DMS53 (cell line): ENCODE measurements at places on chromosomes 3 and 15.

DNA sequence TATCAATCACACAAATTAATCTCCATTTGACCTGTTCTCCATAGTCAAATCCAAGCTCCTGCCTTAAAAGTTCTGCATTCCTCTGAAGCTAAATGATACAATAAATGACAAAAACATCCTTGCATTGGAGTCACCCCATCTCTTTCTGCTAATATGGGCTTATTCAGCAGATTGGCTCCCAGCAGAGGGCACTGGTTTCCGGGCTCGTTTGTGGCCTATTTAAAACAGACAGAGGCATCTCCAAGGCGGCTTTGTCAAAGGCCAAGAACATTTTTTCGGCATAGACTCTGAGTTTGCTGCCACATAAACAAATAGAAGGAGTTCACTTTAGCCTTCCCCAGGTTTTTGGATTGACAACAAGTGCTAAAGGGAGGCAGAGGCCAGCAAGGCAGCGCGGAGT is 204.4 kb upstream of the RASGRP1 start:
- no peak for DNase-seq

- DNase-seq = peak; percentile 80
These were observed 61.3 kb downstream of the TMCO5A start for GRCh38 chr15:37995461-37996347.

DNA sequence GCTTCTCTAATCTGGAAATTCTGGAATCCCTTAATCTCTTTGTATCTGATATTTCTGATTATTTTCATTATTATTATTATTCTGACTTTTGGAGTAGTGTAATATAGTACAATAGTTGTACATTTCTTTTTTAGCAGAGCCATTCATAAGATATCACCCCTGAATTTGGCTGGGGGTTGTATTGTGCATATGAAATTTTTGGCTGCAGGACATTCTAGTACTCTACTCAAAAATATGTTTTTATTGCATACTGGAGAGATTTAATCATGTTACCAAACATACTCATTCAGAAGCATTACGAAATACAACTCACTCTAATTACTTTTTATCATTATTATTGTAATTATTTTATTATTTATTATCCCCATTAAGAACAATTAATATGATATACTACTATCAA is 589.7 kb upstream of the KCNMB2 start:
- no peak for DNase-seq

DNA sequence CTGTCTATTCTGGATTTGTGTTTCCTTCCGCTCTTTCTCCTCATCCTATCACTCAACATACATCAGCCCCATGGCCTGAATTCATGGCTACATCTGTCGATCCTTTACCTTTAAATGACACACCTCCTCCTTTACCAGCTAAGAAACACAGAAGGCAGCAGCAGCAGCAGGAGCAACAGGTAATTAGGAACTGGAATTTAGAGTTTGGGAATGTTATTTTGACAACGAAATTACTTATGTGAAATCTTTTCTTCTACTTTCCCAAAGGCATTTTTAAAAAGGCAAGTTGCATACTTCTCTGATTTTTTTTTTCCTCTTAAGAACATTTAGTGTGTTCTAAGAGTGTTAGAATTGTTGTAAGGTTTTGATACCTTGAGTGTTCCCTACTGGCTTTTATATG is 29.1 kb upstream of the ABHD10 start:
- DNase-seq = no peak

- DNase-seq = peak; percentile 42
These were observed 587.4 kb upstream of the SGO1 start for GRCh38 chr3:20773320-20773984.

DNA sequence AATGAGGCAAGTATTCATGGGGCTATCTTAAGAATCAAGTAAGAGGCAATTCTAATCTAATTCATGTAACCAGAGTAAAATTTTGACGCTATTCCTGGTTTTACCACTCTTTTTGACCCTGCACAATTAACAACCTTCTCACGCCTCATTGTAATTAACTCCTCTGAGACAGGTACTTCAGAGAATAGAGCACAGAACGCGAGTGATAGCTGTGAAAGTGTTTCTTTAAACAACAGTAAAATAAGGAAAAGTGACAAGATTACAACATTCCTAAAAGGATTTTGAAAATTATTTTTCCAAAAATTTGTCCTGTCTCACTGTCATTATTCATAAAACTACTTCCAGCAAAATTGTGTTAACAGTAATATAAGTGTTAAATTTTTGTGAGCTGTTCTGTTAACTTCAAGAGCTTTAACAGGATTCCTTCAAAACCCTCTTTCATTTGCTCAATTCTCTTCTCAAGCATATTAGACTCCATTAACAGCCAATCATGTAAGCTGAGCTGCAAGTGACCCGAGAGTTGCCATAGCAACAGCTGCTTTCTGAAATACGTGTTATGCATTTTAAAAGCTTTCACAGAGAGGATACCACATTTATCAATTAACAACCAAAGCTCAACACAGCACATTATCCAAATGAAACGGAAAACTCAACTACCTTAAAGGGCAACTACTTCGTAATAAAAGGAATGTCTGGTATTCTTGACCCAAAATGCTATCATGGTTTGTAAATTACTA is 93.1 kb downstream of the STAG1 start:
- DNase-seq = peak; percentile 18

- DNase-seq = peak; percentile 46
These were observed 39.6 kb downstream of the C3orf38 start for GRCh38 chr3:88189361-88189810.

DNA sequence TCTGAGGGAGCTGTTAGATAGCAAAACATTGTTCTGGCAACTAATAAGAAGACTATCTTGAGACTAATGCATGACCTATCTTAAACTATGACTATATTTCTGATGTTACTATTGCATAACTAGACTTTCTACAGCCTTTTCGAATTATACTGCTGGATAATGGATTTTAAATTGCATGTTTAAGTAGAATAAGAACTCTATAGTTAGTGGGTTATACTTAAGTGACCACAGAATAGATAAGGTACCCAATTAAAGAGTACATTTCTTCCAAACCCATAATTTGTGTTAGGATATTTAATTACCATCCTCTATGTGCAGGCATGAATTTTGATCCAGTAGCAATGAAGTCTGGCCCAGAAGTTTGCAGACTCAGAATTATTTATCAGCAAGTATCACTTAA is 44.6 kb upstream of the SPPL2A start:
- DNase-seq = no peak

- DNase-seq = peak; percentile 1
These were observed 43.1 kb downstream of the BHLHE40 start for GRCh38 chr3:5022187-5022965.

- no peak for DNase-seq
These were observed 30.7 kb downstream of the LRTM1 start for GRCh38 chr3:54897028-54897711.

- no peak for DNase-seq
These were observed 20.0 kb downstream of the PLSCR5 start for GRCh38 chr3:146585156-146585555.

DNA sequence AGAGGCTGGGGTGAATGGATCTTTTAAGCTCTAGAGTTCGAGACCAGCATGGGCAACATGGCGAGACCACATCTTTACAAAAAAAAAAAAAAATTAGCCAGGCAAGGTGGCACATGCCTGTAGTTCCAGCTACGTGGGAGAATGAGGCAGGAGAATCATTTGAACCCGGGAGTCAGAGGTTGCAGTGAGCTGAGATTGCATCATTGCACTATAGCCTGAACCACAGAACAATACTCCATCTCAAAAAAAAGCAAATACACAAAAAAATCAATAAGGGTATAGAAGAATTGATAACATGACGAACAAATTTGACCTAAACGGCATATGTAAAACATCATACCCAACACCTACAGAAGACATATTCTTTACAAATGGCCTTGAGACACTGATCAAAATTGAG is 668.4 kb downstream of the MECOM start:
- DNase-seq = no peak

DNA sequence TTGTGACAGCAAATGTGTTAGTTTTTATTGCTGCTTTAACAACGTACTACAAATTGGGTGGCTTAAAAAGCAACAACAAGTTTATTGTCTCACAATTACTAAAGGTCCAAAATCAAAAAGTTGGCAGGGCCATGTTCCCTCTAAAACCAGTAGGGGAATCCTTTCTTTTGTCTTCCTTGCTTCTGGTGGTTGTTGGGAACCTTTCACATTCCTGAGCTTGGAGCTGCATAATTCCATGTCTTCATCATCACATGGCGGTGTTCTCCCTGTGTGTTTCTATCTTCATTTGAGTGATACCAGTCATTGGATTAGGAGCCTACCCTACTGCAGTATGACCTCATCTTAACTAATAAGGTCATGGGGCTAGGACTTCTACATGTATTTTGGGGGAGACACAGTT is 7.4 kb downstream of the SPRED1 start:
- DNase-seq = no peak

GRCh38 chr15:63848879-63849551 is 15.3 kb upstream of the HERC1 start:
- DNase-seq = no peak

DNA sequence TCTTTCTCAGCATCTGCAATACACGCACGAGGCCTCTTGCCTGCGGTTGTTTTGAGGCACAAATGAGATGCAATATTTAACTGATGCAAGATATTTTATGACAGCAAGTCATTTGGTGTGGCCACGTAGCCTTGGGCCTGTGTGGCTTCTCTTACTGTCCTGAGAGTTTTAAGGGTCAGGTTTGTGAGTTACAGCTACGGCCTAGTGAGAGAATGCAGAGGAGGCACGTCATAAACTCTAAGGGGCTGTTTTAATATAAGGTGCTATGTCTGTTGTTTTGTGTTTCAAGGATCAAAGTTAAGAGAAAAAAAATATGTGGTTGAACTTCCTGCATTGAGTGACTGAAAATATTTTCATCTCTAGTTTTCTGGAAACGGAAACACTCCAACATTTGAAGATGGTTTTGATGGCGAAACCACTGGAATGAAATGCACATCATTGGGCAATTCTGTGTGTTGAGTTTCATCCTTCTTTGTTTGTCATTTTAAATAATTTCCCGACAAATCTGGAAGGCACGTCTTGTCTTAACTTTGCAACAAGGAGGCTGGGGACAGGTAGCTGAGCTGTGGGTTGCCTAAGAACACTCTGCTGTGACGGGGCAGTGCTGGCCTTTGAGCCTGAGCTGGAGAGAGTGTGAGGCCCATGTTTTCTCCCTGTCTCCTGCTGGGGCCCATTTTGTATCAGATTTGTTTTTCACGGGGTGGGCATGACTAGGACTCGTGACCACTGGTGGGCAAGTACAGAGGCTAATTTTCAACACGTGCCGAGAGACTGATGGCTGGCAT is 5.1 kb downstream of the APBA2 start:
- DNase-seq = no peak

GRCh38 chr3:133943639-133944141 is 48.0 kb upstream of the RAB6B start:
- no peak for DNase-seq

DNA sequence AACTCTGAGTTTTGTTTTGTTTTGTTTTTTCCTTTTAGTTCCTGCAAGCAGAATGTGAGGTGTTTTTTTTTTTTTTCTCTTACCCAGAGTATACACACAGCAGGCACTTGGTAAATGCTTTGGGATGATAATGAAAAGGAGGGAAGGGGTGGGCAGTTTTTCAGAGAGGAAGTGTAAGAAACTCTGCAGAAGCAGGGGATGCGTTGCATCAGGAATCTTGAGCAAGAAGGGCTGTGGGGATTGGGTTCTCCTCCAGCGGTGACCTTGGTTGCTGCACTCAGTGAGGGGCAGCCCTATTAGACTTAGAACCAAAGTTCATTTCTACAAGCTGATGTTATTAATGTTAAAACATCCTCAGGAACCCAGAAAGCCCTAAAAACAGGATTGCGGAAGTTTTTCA is 32.2 kb upstream of the TMEM158 start:
- DNase-seq = no peak

GRCh38 chr15:97129674-97130073 is 799.2 kb downstream of the NR2F2 start:
- DNase-seq = no peak

GRCh38 chr3:161295325-161295724 is 74.2 kb downstream of the NMD3 start:
- DNase-seq = no peak

DNA sequence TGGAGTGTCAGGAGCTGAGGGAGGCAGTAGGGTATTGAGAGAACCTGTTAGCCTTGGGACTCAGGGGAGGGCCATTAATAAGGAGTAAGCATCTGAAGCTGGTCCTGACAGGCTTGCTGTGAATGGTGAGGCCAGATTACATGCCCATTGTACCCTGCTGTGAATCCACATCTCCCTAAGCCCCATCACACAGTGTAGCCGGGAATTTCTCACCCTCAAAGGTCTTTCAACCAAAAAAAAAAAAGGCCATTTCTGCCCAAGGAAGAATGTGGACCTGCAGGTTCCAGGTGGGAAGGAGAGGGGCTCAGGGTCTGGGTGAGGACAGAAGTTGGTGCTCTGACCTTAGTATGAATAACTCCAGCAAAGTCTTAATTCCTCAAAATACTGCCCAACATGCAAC is 37.2 kb downstream of the MAGEF1 start:
- DNase-seq = no peak

DNA sequence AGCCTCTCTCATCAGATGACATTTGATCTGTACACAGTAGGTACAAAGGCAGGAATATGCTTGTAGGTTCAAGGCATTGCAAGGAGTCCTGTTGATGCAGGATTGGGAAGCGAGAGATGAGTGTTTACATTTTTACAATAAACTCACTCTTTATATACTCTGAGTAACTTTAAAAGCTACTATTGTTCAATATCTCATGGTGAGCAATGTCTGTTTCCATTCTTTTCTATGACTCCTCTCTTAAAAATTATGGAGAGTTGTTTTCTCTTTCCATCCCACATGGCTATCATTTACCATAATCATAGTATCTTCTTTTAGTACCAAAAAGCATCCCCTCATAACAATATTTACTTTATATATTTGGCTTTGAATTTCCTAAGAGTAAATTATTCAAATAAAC is 314.0 kb upstream of the CDIN1 start:
- DNase-seq = no peak

DNA sequence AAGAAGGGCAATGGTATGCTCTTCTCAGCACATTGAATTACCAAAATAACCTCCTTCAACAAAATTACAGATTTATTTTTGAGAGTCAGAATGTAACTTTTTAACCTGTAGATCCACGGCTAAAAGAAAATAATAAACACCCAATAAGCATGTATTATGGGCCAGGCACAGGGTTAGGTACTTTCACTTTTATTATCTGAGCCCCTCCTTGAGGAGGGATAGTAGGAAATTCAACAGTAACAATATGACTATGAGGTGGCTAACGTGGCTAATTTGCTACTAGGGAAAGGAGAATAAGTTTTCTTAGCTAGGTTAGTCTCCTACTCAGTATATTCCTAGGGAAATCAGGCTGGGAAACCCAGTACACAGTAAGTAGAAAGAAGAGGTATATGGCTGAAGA is 306.9 kb downstream of the GAP43 start:
- DNase-seq = no peak
